Nucleus accumbens (tissue), 56 donors: ENCODE measurements at places on chromosomes 13 and 19.

DNA sequence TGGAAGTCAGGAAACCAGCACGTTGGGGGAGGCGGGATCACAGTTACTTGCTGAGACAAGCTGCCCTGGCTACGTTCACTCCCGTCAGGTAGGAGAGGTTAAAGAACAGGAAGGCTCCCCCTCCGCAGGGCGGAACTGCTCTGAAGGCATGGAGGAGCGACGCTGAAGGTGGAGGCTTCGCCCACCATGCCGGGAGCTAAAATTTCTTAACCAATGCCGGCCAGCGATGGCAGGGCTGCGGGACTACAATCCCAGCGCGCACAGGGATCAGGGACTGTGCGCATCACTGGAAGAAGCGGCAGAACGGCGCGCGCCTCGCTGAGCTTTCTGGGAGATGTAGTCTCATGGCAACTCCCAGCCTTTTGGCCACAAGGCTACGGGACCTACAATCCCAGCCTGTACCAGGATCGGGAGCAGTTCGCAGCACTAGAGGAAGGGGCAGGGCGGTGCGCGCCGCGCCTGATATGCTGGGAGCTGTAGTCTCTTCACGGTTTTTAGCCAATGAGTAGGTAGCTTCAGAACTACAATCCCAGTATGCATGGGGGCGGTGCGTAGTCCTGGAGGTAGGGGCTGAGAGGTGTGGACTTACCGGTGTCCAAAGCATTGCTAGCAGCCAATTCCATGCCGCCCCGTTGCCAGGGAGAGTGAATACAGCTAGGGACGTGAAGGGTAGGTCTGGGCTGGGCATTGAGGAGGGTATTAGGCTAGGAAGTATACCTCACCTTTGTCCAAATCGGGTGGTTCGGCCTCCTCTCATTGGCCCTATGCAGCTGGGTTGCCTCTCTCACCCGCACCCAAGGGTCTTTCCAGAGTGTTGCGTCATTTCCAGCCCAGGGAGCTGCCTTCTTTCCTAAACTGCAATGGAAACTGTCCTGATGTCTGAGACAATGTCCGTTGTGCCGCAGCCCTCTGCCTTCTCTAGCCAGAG is 12.8 kb upstream of the ZNF682 start:
- DNase-seq: peak; percentile 100

GRCh38 chr19:3844596-3844995 is 24.2 kb downstream of the ZFR2 start:
- DNase-seq: no peak

DNA sequence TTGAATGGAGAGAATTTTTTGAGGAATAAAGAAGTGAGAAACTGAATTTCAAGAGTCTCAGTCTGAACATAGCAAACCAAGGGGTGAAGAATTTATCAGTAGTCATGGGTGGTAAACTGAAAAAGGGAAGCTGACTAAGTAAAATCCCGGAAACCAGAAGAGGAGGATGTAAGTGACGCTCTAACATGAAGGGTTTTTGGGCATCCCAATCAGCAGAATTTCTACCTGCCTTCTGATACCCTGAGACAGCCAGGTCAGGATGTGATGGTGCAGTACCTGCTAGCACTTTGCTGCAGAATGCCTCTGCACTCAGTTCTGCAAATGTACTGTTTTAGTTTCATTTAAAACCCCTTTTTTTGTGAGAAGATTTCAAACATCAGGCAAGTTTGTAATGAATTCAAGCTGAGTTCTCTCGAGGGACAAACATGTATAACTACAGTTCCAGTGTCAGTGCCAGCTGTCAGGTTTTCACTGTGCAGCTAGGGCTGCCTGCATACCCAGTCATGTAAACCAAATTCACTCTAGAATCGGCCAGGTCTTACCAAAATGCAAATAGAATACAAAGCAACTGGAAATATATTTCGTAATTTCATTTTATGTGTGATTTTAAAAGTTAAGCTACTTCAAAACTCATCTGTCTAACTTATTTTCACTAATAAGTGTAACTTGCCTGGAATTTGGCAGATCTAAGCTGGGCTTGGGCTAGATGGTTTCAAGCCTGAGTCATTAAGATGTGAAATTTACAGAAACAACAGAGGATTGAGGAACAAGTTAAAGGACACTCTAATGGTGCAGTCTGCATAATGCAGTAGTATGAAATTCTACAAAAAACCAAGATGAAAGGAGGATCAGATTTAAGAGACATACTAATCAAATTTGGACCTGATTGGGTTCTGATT is 13.8 kb downstream of the METTL21C start:
- DNase-seq: no peak

DNA sequence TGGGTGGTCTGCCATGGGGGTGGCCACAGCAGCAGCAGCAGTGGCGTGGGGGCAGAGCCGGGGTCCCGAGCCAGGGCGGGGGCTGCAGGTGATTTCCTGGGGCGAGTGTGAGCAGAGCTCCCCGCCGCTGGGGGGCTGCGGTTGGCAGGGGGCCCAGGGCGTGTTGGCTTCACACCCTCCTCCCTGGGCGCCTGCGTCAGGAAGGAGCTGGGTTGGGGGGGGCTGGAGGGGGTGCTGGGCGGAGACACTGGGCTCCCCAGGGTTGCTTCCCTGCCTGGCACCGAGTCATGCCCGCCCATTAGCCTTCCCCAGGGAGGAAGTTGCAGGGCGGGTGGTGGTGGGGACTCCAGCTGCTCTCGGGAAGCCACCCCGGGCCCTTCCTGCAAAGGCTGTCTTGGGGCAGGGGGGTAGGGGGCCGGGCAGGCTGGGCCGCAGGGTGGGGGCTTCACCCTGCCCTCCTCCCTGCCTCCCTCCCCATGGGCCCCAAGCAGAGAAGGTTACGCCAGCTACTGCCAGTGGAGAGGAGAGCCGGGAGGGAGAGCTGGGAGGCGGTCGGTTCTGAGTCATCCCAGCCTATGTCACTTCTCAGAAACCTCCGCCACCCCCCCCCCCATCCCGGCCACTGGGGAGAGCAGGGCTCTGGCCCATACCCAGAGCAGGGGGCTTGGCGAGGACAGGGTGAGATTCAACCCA is 4.6 kb downstream of the MIDN start:
- DNase-seq: peak; percentile 81

- no peak for DNase-seq
These were observed 220.4 kb downstream of the VWA8 start for GRCh38 chr13:41740479-41740878.

- DNase-seq: no peak
These were observed 194.1 kb downstream of the TDRD3 start for GRCh38 chr13:60590800-60591747.

GRCh38 chr19:32997716-32998355 is 25.8 kb downstream of the FAAP24 start:
- DNase-seq: no peak

DNA sequence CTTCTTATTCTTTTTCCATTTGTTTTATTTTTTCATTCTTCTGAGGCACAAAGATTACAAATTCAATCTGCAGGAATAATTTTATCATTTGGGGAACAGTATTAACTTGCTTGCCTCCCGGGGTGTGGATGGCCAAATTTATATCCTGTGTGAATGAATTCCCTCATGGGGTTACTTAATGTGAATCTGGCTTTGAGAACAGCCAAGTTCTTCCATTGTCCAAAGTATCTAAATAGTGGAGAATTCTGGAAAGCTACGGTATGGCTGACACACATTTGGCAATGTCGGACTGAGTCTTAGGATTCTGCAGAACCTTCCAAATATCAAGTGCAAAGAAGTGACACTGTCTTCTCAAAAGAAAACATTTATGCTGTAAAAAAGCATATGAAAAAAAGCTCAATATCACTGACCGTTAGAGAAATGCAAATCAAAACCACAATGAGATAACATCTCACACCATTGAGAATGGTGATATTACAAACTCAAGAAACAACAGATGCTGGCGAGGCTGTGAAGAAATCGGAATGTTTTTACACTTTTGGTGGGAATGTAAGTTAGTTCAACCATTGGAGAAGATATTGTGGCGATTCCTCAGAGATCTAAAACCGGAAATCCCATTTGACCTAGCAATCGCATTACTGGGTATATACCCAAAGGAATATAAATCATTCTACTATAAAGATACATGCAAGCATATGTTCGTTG is 620.2 kb downstream of the EFNB2 start:
- no peak for DNase-seq

DNA sequence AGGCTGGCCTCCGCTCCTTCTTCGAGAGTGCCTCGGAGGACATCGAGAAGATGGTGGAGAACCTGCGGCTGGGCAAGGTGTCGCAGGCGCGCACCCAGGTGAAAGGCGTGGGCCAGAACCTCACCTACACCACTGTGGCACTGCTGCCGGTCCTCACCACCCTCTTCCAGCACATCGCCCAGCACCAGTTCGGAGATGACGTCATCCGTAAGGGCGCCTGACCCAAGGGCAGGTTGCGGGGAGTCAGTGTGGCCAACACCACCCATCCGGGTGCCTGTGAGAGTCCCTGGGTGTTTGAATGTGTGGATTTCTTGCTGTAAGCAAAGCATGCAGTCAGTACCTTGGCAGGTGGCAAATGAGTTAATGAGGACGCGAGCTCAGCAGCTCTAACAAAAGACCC is 78.8 kb downstream of the RYR1 start:
- no peak for DNase-seq

- DNase-seq: no peak
These were observed at the start of gene ZNF285 for GRCh38 chr19:44401139-44402115. ZNF285 (minus strand) TSS chr19:44401608; CDS start chr19:44397213, 4,395 bp downstream.

DNA sequence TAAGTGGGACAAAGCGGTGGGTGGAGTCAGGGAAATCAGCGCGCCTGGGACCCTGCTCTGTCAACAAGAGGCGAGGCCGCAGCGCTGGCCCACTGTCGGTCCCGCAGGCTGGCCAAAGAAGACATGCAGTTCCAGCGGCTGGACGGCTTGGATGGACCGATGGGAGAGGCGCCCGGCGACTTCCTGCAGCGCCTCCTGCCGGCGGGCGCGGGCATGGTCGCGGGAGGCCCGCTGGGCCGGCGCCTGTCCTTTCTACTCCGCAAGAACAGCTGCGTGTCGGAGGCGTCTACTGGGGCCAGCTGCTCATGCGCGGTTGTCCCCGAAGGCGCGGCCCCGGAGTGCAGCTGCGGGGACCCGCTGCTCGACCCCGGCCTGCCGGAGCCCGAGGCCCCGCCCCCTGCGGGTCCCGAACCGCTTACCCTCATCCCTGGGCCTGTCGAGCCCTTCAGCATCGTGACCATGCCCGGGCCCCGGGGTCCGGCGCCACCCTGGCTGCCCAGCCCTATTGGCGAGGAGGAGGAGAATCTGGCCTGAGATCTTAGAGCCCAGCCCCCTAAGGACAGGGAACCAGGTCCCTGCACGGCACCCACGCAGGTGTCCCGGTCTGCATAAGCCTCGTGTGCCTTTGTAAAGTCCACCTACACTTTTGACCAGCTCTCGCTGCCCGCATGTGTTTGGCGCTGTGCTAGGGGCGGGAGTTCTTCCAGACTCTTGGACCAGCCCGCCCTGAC is 6.1 kb downstream of the BEST2 start:
- peak; percentile 47 for DNase-seq

GRCh38 chr13:111893607-111894443 is 173.1 kb upstream of the SOX1 start:
- no peak for DNase-seq

- no peak for DNase-seq
These were observed 27.0 kb upstream of the CEACAM1 start for GRCh38 chr19:42555317-42555716.

DNA sequence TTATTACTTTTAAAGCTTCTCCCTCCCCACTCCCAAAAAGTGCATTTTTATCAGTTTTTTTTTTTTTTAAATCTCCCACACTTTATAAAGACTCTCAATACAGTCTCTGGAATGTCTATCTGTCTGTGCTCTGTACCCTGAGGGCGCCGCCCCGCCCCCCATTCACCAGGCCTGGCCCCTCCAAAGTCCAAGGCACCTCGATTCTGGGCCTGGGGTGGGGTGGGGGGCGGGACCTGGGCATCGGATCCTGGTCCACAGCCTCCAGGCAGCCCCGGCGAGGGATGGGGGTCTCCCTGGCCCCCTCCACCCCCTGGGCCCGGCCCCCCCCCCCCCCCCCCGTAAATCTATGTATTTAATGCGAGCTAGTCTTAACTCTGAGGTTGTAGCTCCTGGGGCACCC is 23.3 kb downstream of the ZBTB7A start:
- no peak for DNase-seq

DNA sequence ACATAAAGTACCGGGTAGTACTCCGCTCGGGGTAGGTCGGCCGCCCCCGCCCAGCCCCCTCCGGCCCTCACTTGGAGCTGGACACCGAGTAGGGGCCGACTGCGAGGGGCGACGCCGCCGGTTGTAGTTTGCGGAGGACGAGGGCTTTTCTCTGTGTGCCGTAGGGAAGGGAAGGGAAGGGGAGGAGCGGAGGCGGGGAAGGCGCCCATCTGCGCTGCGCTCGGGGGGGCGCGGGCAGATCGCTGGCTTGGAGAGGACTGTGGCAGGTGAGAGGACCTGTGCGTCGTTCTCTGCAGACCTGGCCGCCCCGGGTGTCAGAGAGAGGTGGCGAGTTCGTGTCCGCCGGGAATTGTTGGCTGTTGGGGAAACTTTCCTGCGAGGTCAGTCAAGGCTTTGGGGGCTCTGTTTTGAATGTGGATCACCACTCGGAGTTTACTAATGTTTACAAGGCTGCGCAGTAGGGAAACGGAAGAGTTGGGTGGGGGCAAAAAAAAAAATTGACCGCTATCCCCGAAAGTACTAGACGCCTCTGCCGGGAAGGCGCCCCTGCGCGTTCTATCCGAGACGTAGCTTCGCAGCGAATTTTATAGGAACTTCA is 1.4 kb downstream of the ING1 start:
- peak; percentile 73 for DNase-seq

DNA sequence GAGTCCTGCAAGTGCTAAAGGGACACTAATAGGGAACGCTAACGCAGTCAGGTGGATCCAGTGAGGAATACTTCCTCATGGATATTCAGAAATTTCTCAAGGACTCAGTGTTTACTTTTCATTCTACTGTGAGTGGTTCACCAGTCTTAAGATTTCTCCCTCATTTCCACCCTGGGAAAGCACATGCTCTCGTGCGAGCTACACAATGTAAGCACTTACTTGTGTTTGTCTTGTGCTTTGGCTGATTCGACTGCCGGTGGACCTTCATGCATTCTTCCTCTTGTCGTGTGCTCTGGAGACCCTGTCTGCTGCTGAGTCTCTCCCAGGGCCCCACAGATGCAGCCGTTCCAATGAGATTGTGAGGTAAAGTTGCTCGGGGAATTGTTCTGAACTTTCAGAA is 180.1 kb downstream of the NUFIP1 start:
- DNase-seq: no peak

GRCh38 chr13:43229506-43229905 is 206.1 kb downstream of the DNAJC15 start:
- DNase-seq: no peak

- DNase-seq: no peak
These were observed 24.8 kb downstream of the SIAH3 start for GRCh38 chr13:45826731-45827130.
